ENCODE measurements at places on chromosomes 7 and 10.

DNA sequence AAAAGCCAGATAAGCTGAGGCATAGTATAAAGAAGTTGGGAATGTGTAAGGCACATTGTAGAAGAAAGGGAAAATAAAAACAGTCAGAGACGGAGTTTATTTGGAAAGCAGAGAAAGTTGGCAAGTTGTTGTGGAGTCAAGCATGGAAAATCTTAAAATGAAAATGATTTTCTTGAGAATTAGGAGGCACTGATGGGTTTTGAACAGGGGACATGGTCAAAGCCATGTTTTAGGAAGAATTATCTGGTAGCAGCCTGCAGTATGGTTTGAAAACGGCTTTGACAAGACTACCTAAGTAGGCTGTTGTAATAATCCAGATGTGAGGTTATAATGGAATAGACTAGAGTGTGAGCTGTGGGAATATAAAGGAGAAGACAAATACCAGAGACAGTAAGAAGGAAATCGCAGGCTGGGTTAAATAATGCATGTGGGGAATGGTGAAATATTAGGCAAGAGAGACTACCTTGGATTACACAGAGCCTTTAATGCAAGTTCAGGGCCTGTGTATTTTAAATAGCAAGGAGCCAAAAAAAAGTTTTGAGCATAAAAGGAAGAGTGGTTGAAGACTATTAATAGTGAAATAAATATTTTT, 130.4 kb upstream of the MEOX2 start:
- DNase-seq, result no peak

- no peak for DNase-seq
Measured at GRCh38 chr10:118570591-118570990, 24.9 kb downstream of the PRLHR start.

GRCh38 chr10:101238732-101239105, 9.5 kb upstream of the LBX1 start:
- DNase-seq, result no peak

GRCh38 chr7:26853788-26854393, 10.5 kb downstream of the SKAP2 start:
- no peak for DNase-seq

GRCh38 chr7:20296901-20297300, 33.8 kb upstream of the ITGB8 start:
- no peak for DNase-seq

- no peak for DNase-seq
Measured at GRCh38 chr10:95790982-95791381, 35.0 kb downstream of the ENTPD1 start.

- DNase-seq, result no peak
Measured at GRCh38 chr7:98202367-98203195, 8.7 kb upstream of the BHLHA15 start.

DNA sequence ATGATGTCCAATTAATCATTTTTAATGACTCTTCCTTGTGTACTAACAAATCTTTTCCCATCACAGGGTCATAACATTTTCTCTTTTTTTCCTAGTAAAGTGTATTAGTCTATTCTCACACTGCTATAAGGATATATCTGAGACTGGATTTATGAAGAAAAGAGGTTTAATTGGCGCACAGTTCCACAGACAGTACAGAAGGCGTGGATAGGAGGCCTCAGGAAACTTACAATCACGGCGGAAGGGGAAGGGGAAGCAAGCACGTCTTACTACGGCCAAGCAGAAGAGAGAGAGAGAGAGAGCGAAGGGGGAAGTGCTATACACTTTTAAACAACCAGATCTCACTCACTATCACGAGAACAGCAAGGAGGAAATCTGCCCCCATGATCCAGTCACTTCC, 359.4 kb upstream of the NFE2L3 start:
- DNase-seq, result no peak
